Gastroesophageal sphincter (tissue), 4 donors: ENCODE measurements at places on chromosomes 4 and X.

DNA sequence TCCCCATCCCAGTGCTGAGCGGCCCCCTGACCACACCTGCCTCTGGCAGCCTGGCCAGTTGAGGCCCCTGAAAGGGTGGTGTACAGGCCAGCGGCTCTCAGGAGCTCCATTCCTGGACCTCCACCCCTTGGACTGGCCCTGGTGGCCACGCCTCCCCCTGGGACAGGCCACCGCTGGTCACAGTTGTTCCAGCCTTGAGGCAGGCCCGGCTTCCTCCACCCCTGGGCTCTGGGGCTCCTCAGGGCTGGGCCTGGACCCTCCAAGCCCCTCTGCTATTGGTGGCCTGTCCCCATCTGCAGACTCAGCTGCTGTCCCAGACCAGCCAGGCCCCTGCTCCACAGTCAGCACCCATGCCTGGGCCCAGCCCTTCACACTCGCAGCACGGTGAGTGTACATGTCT, 93.2 kb upstream of the NKX1-1 start:
- ATAC-seq, result no peak

DNA sequence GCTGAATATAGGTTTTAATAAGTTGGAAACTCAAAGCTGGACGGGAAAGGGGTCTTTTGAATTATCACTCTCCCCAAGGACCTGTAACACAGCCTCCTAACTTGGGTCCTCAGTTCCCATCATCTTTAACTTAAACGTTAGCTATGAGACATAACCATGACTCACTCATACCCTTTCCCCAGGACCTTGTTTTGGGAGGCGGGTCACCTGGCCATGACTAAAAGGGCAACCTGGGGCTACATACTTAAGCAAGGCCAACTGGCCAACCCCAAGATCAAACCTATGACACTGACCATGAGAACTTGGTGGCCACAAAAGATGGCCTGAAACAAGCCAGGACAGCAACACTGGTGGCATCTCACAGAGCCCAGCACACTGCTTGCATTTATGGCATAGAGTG, 89.0 kb downstream of the SH3KBP1 start:
- no peak for ATAC-seq

- no peak for ATAC-seq
These were observed 14.8 kb downstream of the PDHA1 start for GRCh38 chrX:19358521-19358920.

GRCh38 chr4:145107126-145107525, 9.0 kb downstream of the ABCE1 start:
- no peak for ATAC-seq

DNA sequence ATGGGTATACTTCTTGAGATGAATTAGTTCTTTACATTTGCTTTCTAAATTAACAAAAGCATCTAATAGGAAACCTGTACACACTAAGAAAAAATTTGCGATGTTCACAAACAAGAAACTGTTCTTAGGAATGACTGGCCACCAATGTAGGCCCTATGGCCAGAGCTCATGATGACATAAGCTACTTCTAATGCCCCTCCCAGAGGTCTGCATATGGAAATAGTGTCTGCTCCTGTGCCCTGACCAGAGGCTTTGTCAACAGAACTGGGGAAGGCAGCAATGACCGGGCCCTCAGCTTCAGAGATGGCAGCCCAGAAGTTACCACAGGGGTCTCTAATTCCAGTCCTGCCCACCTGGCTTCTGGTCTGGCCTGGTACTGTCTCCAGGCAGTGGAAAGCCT, 15.0 kb upstream of the BCLAF3 start:
- no peak for ATAC-seq

DNA sequence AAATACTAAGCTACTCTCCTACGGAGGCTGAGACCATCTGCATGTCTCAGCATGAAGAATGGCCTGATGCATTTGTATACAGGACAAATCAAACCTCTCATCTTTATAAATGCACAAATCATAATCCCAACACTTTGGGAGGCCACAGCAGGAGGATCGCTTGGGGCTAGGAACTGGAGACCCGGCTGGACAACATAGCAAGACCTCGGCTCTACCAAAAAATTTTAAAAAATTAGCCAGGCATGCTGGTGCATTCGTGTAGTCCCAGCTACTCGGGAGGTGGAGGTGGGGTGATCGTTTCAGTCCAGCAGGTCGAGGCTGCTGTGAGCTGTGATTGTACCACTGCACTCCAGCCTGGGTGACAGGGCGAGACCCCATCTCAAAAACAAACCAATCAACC, 262.8 kb downstream of the DHRSX start:
- ATAC-seq, result no peak

- ATAC-seq, result no peak
These were observed 24.9 kb downstream of the FGFBP1 start for GRCh38 chr4:15913631-15913970.

DNA sequence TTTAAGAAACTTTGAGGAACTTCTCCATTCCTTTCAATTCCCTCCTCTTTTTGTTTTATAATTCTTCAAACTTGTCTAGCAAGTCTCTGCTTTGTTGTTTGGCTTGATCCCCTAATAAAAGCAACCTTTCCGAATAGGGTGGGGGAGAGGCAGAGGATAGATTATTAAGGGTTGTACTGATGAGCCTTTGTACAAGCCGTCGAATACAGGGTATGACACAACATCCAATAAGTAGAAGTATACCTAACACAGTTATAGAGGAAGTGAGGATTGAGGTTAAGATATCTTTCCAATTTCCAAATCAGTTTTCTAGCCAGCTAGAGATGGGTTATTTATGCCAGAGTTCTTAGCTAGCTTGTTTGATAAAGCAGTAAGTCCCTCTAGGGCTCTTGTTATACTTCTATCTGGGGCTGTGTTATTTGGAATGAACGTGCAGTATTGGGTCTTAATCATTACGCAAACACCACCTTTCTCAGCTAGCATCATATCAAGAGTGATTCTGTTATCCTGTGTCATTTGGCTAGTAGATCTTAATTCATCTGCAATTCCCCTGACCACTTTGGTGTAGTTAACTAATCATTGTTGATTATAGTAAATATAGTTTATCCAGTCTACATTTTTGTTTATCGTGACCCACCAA, 18.5 kb downstream of the METAP1 start:
- ATAC-seq, result no peak

DNA sequence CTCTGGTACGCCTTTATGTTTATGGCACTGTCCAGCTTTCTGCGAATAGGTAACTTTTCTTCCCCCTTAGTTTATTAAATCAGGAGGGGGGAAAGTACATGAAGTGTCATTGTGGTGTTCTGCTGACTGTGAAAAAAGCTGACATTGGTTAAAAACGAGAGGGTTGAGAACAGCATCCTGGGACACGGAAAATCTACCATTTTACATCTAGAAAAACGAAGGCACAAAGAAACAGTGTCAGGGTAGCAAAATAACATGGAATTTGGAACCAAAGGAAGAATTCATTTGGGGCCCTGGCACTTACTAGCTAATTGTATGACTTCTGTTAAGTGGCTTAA, 1.2 kb upstream of the AMOT start:
- no peak for ATAC-seq

- ATAC-seq, result no peak
These were observed 18.1 kb downstream of the CD40LG start for GRCh38 chrX:136666088-136666487.

- no peak for ATAC-seq
These were observed 17.2 kb downstream of the BTK start for GRCh38 chrX:101368800-101369199.

DNA sequence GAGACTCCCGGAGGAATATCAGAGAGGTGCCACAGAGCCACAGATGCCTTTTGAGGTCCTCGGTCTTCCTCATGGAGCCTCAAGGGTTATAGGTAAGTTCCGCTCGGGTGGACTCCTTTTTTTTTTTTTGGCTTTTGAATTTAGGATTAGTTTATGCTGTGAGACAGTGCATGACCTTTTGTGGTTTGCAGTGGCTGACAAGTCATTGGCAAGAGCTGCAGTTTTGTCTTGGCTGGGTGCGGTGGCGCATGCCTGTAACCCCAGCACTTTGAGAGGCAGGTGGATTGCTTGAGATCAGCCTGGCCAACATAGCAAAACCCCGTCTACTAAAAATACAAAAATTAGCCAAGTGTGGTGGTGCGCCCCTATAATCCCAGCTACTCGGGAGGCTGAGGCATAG, 4.5 kb upstream of the GRSF1 start:
- no peak for ATAC-seq

- no peak for ATAC-seq
These were observed 248.5 kb downstream of the ENOX2 start for GRCh38 chrX:130654409-130654950.

DNA sequence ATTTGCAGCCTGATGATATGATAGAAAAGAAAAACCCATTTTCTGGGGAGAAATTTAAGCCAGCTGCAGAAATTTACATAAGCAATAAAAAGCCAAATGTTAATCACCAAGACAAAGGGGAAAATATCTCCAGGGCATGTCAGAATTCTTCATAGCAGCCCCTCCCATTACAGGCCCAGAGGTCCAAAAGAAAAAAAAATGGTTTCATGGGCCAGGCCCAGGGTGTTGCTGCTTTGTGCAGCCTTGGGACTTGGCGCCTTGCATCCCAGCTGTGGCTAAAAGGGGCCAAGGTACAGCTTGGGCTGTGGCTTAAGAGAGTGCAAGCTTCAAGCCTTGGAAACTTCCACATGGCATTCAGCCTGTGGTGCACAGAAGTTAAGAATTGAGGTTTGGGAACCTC, 97.9 kb upstream of the CDX4 start:
- no peak for ATAC-seq

DNA sequence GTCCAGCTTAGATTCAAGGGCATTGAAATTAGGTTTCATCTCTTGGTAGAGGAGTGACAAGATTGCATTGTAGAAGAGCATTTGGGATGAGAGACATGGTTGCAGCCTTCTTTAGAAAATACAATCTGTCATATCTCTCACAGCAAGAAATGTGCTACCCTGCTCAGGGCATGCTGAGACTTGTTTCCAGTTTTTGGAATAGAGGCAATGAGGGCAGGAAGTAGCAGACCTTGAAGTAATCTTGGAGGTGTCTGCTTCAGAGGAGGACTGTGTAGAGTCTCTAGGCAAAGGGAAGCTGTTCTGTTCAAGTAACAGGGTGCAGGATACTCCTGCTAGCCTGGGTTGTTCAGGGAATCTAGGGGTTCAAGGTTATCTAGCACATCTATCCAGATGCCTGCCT, 116.1 kb upstream of the ZNF827 start:
- no peak for ATAC-seq

GRCh38 chrX:110418316-110419235, 59.9 kb downstream of the RTL9 start:
- ATAC-seq, result no peak
